Activated naive CD4-positive, alpha-beta T cell treated with anti-CD3 and anti-CD28 coated beads, Interleukin-2, amount 50 U/mL, for 72 hours (primary cell): ENCODE measurements at places on chromosomes 1 and 21. TPM values are rescaled to one million over a fixed set of nuclear protein-coding genes. Genes with fewer than 3 reads are reported as not detected.

Gene CACNA1S
- not detected for total RNA-seq

Gene C4BPA
- not detected for total RNA-seq

Gene KRTAP7-1
- not detected for total RNA-seq

Gene CFAP57
- total RNA-seq = 0.61 TPM
